ENCODE measurements at places on chromosomes 11 and 22. TPM values are rescaled to one million over a fixed set of nuclear protein-coding genes. Genes with fewer than 3 reads are reported as not detected.

- H3K27me3 ChIP-seq, result no peaks in the 10 kb centered on the region
- H3K4me1 ChIP-seq, result no peaks in the 10 kb centered on the region
- H3K4me3 ChIP-seq, result no peak overlapping the region
- no peak overlapping the region for H3K27ac ChIP-seq
- no peaks in the 10 kb centered on the region for H3K36me3 ChIP-seq
Measured at GRCh38 chr11:97259434-97259833, 869.6 kb downstream of the JRKL start.

OR52N4 gene
- total RNA-seq, result not detected

TRPT1 gene
- 62.6 TPM for total RNA-seq

- peak overlapping the region; percentile 42 for H3K4me3 ChIP-seq
- no peaks in the 10 kb centered on the region for H3K36me3 ChIP-seq
- peak; percentile 71 for DNase-seq
- peaks cover 15% of the 10 kb centered on the region for H3K4me1 ChIP-seq
- no peak overlapping the region for H3K27ac ChIP-seq
- no peaks in the 10 kb centered on the region for H3K27me3 ChIP-seq
Measured at GRCh38 chr22:45212992-45213751, 27.5 kb downstream of the KIAA0930 start.

GRCh38 chr11:83480251-83480650 lies 194.1 kb upstream of the CCDC90B start:
- H3K27me3 ChIP-seq, result no peaks in the 10 kb centered on the region
- no peak overlapping the region for H3K4me3 ChIP-seq
- DNase-seq, result no peak
- no peaks in the 10 kb centered on the region for H3K36me3 ChIP-seq

DDI1 gene
- not detected for total RNA-seq

DNA sequence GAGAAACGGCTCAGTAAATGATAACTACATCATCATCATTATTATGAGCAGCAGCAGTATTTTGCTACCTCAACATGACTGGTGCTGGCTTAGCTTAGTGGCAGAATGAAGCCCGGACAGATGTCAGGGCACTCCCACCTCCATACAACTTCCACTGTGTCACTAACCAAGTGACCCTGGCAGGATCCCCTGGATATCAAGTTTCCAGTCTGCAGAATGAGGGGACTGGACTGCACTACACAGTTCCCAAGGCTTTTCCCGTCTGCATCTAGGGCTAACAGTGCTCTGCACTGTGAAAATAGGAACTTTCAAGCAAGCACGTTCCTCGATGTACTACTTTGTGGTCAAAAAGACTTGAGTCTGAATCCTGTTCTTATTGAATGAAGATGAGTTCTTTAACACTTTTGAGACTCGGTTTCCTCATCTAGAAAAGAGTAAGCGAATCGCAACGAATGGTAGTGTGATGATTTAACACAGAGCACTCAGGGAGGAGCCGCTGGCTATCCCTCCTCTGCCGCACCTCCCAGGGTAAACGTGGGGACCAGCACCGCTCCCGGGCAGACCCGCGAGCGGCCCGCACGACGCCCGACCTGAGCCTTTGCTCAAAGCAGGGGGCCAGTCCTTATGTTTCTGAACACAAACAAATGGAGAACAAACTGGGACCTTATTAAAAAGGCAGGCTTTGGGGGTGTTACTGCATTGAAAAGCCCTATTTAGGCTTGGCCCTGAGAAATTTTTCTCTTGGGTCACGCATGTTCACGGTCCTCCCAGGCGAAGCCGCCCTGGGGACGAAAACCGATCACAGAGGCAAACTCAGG lies 910 bp downstream of the CLTCL1 start:
- no peaks in the 10 kb centered on the region for H3K27me3 ChIP-seq
- H3K27ac ChIP-seq, result peak overlapping the region; percentile 93
- peak overlapping the region; percentile 94 for H3K4me3 ChIP-seq

RHOD gene
- 149 TPM for total RNA-seq

GRCh38 chr11:125192717-125193415 lies 28.3 kb downstream of the PKNOX2 start:
- H3K27ac ChIP-seq, result no peak overlapping the region
- H3K4me3 ChIP-seq, result no peak overlapping the region
- peaks cover 2% of the 10 kb centered on the region for H3K27me3 ChIP-seq
- no peak for DNase-seq

GRCh38 chr11:68674461-68674860 lies 9.9 kb upstream of the GAL start:
- no peaks in the 10 kb centered on the region for H3K36me3 ChIP-seq
- no peaks in the 10 kb centered on the region for H3K4me1 ChIP-seq
- H3K27ac ChIP-seq, result no peak overlapping the region
- no peaks in the 10 kb centered on the region for H3K27me3 ChIP-seq
- no peak for DNase-seq

- H3K27ac ChIP-seq, result peak overlapping the region; percentile 4
- H3K36me3 ChIP-seq, result no peaks in the 10 kb centered on the region
- peaks cover 11% of the 10 kb centered on the region for H3K4me1 ChIP-seq
- H3K4me3 ChIP-seq, result peak overlapping the region; percentile 70
Measured at GRCh38 chr22:40180403-40180802, 2.7 kb downstream of the TNRC6B start.

DNA sequence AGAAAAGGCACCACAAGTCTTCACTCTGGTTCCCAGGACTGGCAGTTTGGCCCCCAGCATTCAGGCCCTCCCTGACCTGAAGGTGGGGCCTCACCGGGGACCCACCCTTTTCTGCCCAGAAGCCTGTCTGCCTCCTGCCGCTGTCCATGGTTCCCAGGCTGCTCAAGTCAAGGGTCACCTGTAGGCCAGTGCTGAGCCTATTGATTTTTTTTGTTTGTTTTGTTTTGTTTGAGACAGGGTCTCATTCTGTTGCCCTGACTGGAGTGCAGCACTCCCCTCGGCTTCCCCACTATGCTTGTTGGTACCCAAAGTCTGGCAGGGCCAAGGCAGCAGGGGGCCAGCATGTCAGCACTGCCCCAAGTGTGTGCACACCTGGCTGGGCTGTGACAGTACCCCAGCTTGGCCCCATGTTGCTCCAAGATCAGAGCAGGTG lies 11.0 kb upstream of the MED17 start:
- no peak overlapping the region for H3K4me3 ChIP-seq
- no peaks in the 10 kb centered on the region for H3K27me3 ChIP-seq
- no peaks in the 10 kb centered on the region for H3K36me3 ChIP-seq
- H3K4me1 ChIP-seq, result no peaks in the 10 kb centered on the region

EMID1 gene
- 0.25 TPM for total RNA-seq

KLHDC7B gene
- total RNA-seq, result not detected

HEPN1 gene
- total RNA-seq, result not detected

DNA sequence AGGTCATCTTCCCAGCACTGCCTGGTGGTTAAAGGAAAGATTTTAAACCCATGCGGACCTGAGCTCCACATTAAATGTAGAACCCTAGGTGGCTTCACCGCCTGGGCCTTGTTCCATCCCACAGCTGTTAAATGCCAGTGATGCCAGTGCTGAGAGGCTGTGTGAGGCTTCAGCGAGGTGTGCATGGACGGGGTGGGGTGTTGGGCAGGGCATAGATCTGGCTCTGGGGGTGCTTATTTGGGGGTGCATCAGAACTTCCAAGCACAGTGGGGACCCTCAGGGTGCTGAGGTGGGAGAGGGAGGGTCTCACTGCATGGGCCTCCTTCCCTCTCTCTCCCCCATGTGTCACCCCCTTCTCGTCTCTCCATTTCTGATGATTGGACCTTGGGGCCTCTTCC lies 90.1 kb upstream of the B3GAT1 start:
- no peaks in the 10 kb centered on the region for H3K4me1 ChIP-seq
- no peak overlapping the region for H3K4me3 ChIP-seq
- no peaks in the 10 kb centered on the region for H3K27me3 ChIP-seq
- no peaks in the 10 kb centered on the region for H3K36me3 ChIP-seq
- H3K27ac ChIP-seq, result no peak overlapping the region

OR51S1 gene
- not detected for total RNA-seq

GRCh38 chr11:74566146-74566960 lies 26.0 kb upstream of the POLD3 start:
- H3K27ac ChIP-seq, result no peak overlapping the region
- no peaks in the 10 kb centered on the region for H3K4me1 ChIP-seq
- no peak for DNase-seq
- H3K36me3 ChIP-seq, result no peaks in the 10 kb centered on the region

OR2AG2 gene
- not detected for total RNA-seq

- H3K36me3 ChIP-seq, result peaks cover 48% of the 10 kb centered on the region
- no peak overlapping the region for H3K27ac ChIP-seq
- DNase-seq, result no peak
- H3K27me3 ChIP-seq, result no peaks in the 10 kb centered on the region
- peaks cover 12% of the 10 kb centered on the region for H3K4me1 ChIP-seq
- H3K4me3 ChIP-seq, result no peak overlapping the region
Measured at GRCh38 chr11:94823102-94823732, 55.1 kb downstream of the AMOTL1 start.

- H3K36me3 ChIP-seq, result no peaks in the 10 kb centered on the region
- no peak overlapping the region for H3K4me3 ChIP-seq
- peak overlapping the region; percentile 30 for H3K27ac ChIP-seq
- peaks cover 7% of the 10 kb centered on the region for H3K27me3 ChIP-seq
Measured at GRCh38 chr11:121231576-121232278, 60.8 kb upstream of the SC5D start.
